ENCODE measurements at places on chromosomes 16 and 17. TPM values are rescaled to one million over a fixed set of nuclear protein-coding genes. Genes with fewer than 3 reads are reported as not detected.

Gene CRLF3
- total RNA-seq = 22.0 TPM

Gene MT1H
- total RNA-seq = not detected

Gene CCL4
- not detected for total RNA-seq

Gene SLC5A2
- not detected for total RNA-seq

Gene UTS2R
- not detected for total RNA-seq

Gene FOXC2
- total RNA-seq = 4.6 TPM

Gene KRT39
- not detected for total RNA-seq

Gene MYH3
- 0.02 TPM for total RNA-seq

Gene CES1
- 0.56 TPM for total RNA-seq

Gene CDH16
- total RNA-seq = not detected

Gene DGKE
- total RNA-seq = 7.9 TPM

Gene BRICD5
- total RNA-seq = 1.3 TPM

Gene TEFM
- 38.6 TPM for total RNA-seq

Gene ABAT
- total RNA-seq = 0.12 TPM

Gene OR1F1
- total RNA-seq = not detected

Gene MEOX1
- 1.1 TPM for total RNA-seq

Gene HCRT
- not detected for total RNA-seq

Gene IL34
- total RNA-seq = 2.2 TPM

Gene TERB1
- not detected for total RNA-seq

Gene GRAP
- total RNA-seq = not detected

Gene BCL6B
- 0.36 TPM for total RNA-seq

Gene RASD1
- 5.6 TPM for total RNA-seq

Gene MRPL27
- 99.7 TPM for total RNA-seq

Gene HASPIN
- total RNA-seq = 13.0 TPM

Gene TPSD1
- not detected for total RNA-seq

Measured in MG63 (cell line).